ENCODE measurements at places on chromosomes 16 and 17.
A peak's percentile ranks its signal among the peaks of the same experiment; 100 is the strongest.

DNA sequence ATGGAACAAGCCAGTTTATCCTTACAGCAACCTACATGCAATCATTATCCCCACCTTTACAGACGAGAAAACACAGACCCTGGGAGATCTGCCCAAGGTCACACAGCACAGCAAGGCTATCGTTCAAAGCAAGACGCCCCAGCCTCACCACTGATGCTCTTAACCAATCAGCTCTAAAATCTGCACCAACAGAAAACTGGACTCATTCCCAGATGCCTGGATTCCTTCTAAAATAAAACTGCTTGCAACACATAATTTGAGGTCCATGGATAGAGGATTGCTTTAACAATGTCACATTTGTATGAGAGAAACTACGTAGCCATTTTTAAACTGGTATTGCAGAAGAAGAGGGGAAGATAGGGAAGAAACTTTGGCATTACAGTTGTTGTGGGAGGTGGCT is 6.8 kb downstream of the COTL1 start:
- no peak for DNase-seq

DNA sequence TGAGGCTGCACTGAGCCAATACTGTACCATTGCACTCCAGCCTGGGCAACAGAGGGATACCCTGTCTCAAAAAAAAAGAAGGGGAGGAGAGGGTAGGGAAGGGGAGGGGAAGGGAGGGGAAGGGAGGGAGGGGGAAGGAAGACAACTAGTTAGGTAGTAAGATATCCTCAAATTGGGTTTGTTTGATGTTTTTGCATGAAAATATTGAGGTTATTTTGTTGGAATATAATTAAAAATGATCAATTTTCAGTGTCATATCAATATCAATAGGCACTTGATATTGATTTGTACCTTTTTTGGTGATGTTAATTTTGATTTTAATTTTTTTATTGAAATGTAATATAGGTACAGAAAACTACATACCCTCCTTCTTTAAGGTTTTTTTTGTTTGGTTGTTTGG is 16.6 kb upstream of the PDP2 start:
- no peak for DNase-seq

- no peak for DNase-seq
These were observed 2.6 kb upstream of the NTN1 start for GRCh38 chr17:9018726-9019125.

DNA sequence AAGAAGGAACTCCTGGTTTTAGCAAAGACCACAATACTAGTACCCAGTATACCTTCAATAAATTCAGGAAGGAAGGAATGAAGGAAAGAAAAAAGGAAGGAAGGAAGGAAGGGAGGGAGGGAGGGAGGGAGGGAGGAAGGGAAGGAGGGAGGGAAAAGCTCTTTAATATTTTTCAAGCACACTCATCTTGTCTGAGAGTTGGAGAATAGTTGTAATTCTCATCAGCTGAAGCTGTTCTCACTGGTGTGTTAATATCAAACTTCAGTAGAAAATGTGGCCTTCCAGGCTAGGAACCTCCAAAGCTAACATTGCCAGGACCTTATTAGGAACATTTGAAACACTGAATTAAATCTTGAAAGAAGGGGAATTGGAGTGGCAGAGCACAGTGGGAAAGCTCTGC is 55.2 kb upstream of the CDH5 start:
- DNase-seq = no peak

- DNase-seq = no peak
These were observed 5.1 kb upstream of the DDX19A start for GRCh38 chr16:70341600-70341999.

- no peak for DNase-seq
These were observed 185.1 kb downstream of the KIF2B start for GRCh38 chr17:54007855-54008254.

DNA sequence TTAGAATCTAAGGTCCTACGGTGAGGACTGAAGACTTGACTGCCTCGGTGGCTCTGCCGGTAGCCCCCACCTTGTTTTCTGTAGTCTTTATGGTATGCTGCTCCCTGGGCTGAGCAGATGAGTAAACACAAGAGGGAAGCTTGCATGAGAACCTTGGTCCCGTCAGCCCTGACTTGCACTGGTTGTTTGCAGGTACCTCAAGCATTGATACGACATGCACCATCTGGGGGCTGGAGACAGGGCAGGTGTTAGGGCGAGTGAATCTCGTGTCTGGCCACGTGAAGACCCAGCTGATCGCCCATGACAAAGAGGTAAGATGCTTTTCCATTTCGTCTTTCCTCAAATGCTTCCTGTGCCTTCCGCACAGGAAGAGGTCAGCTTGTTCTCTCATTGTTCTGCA is 21.1 kb upstream of the TACO1 start:
- no peak for DNase-seq

GRCh38 chr17:73713136-73713535 is 68.9 kb upstream of the SDK2 start:
- no peak for DNase-seq

DNA sequence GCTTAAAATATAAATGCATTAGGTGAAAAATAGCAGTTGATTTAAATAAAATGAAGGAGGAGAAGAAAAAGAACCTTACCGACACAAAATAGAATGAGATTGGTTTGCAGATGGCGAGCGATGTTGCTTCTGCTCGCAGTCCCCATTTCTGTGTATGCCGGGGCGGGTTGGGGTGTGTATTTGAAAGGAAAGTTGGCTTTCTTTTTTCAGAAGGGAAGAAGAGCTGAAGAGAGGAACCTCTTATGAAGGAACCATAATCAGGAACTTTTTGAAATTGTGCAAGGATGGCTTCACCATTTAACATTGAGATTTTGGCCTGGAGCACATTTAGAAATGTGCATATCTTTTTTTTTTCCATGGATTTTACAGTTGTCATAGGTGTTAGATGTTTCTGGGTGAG is at the start of gene IGSF6:
TSS of gene IGSF6 (minus strand) at position 156 of the 400 bp plus-strand sequence. CDS start at position 146, 10 bp downstream.
- DNase-seq = no peak

GRCh38 chr16:64470916-64471315 is 650.9 kb downstream of the CDH11 start:
- DNase-seq = no peak

DNA sequence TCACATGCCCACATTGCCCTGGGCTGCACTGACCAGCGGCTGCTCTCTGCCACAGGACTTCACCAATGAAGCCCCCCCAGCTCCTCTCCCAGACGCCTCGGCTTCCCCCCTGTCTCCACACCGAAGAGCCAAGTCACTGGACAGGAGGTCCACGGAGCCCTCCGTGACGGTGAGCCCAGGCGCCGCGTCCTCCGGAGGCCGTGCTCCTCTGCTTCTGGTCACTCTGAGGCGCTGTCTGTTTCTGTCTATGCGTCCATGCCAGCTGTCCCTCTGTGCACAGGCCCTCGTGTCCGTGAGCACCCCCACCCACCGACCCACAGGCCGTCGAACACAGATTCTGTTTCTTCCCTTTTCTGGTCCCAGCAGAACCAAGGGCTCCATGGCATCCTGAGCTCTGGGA is 62.6 kb downstream of the PLD6 start:
- DNase-seq = no peak

DNA sequence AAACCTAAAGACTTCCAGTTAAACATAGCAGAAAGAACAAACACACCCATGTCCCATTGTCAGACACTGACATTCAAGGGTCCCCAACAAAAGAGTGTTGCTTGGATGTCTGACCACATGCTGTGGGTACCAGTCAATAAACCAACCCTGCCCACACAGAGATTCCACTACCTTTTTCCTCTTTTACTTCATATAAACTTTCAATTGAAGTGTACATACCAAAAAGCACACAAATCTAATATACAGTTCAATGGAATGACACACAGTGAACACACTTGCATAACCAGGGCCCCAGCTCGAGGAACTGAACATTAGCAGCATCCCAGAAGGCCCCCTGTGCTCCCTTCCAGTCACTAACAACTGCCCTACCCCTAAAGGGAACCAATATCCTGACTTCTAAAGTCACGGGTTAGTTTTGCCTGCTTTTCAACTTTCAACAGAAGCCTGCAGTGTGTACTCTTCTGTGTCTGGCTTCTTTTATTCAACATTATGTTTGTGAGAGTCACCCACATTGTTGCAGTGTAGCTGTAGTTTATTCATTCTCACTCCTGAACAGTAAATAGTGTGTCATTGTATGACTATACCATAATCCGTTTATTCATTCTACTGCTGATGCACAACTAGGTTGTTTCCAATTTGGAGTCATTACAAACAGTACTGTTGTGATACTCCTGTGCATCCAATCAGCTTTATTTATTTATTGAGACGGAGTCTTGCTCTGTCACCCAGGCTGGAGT is 18.0 kb downstream of the CFDP1 start:
- DNase-seq = no peak

GRCh38 chr17:2929881-2930533 is 133.4 kb downstream of the OR1D5 start:
- no peak for DNase-seq

DNA sequence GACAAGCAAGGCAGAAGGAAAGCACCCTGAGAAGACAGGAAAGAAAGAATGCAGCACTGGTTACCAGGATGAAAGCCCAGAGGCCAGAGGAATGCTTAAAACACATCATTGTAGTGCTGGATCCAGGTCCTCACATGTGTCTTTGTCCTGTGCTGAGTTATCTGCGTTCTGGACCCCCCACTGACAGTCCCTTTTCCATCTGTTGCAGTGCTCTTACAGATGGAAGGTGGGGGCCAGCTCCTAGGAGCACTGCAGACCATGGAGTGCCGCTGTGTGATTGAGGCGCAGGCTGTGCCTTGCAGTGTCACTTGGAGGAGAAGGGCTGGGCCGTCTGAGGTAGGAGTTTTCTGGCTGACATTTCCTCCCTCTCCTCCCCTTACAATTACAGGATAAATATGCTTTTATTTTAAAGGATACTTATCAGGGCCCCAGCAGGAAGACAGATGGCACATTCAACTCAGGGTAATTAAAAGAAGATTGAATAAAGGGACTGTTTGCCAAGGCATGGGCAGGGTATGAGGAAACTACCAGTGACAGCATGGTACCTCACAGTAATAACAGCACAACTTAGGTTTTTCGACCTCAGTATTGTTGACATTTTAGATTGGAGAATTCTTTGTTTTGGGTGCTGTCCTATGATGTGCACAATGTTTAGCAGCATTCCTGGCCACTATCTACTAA is 3.0 kb downstream of the EME1 start:
- DNase-seq = no peak

- DNase-seq = peak; percentile 99
These were observed at the start of gene MAP3K3 for GRCh38 chr17:63621684-63622573. Gene MAP3K3, plus strand, starts transcription at chr17:63622417. Its CDS starts 343 bp downstream, at chr17:63622760.

DNA sequence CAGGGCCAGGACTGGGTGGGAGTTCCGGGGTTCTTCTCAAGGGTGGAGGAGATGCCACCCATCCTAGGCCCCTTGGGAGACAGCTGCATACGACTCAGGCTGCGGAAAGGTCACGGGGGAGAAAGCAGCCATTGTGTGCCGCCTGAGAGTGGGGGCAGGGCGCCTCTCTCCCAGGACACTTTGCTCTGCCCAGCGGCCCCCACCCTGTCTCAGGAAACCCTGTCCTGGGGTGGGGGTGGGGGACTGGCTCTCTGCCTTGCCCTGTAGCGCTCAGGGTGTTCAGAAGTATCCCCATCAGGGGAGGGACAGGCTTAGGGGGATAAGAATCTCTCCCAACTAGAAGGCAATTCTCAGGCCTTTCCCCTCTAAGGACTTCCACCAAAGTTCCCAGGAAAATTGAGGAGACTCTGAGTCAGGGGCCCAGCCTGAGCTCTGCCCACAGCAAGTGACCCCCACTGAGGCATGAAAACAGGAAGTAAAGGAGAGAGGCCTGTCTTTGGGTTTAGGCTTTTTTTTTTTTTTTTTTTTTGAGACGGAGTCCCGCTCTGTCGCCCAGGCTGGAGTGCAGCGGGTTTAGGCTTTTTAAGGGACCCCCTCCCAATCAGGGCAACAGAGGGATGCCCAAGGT is 4.9 kb downstream of the GIT1 start:
- DNase-seq = no peak

DNA sequence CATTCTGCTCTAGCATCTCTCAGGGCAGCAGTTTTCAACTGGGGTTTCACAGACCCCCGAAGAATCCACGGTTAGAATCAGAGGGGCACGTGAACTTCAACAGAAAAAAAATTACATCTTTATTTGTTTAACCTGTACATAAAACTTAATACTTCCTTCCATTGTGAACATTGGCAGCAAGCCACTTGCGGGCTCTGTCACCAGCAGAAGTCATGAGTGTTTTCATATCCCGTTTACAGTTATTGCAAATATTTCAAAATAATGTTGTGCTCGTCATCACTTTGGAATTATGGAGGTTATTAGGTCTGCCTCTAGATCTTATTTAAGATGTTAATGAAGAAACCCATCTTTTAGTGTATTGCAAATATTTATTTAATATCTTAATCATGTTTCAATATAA is 109.8 kb downstream of the SDR42E1 start:
- no peak for DNase-seq

DNA sequence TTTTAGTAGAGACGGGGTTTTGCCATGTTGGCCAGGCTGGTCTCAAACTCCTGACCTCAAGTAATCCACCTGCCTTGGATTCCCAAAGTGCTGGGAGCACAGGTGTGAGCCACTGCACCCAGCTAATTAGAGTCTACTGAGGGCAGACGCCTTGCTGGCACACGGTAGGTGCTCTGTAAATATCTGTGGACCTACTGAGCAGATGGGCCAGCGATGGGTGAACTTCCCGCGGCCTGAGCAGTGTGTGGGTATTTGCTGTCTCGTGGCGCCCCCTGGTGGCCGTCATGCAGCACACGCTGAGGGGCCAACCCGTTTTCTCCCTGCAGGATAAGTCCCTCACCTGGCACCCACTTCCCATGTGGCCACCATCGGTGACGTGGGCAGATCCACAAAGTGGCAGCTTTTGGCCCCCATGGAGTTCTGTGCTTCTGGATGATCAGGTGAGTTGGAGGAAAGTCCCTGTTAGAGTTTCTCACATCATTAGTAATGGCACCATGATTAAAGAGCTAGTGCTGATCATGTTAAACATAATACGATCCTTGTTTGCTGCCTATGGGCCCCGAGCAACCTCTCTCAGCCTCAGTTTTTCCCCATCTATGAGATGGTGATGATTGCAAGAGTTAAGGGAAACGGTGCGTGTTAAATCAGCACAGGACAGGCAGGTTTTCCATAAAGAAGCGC is 40.7 kb downstream of the ZDHHC7 start:
- DNase-seq = no peak

DNA sequence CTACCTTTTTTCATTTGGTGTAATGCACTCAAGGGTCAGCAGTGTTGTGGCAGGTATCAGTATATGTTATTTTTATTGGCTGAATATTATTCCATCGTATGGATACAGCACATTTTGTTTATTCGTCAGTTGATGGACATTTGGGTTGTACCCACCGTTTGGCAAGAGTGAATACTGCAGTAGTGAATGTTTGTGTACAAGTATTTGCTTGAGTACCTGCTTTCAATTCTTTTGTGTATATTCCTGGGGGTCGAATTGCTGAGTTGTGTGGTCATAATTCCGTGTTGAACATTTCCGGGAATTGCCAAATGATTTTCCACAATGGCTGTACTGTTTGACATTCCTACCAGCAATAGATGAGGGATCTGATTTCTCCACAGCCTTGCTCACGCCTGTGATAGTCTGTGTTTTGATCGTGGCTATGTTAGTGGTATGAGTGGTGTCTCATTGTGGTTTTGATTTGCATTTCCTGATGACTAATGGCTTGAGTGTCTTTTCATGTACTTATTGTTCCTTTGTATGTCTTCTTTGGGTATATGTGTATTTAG is 108.4 kb downstream of the OR1D5 start:
- peak; percentile 98 for DNase-seq
